ENCODE measurements at places on chromosomes 11 and 22.

GRCh38 chr22:50571264-50572175, 6.7 kb downstream of the CPT1B start:
- DNase-seq, result no peak

- no peak for DNase-seq
Measured at GRCh38 chr11:114257621-114258558, 38.3 kb upstream of the NNMT start.

DNA sequence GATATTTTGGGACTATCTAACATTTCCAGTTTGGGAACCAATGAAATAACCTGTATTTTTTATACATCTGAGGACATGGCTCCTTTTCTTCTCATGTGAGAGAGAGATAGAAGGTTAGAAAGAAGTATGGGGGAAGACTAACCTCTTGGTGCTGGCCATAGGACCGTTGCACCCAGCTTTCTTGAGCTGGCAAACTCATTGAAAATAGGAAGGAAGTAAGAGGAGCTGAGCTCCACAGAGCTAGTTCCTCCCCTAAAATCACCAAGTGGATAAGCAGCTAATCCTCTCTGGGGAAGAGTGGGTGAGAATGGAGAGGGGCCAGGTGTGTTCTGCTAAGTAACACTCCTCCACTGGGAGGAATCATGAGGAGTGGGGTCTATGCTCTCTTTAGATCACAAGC, 387.4 kb upstream of the CADM1 start:
- no peak for DNase-seq

- no peak for DNase-seq
Measured at GRCh38 chr11:91686700-91687099, 537.9 kb upstream of the FAT3 start.

DNA sequence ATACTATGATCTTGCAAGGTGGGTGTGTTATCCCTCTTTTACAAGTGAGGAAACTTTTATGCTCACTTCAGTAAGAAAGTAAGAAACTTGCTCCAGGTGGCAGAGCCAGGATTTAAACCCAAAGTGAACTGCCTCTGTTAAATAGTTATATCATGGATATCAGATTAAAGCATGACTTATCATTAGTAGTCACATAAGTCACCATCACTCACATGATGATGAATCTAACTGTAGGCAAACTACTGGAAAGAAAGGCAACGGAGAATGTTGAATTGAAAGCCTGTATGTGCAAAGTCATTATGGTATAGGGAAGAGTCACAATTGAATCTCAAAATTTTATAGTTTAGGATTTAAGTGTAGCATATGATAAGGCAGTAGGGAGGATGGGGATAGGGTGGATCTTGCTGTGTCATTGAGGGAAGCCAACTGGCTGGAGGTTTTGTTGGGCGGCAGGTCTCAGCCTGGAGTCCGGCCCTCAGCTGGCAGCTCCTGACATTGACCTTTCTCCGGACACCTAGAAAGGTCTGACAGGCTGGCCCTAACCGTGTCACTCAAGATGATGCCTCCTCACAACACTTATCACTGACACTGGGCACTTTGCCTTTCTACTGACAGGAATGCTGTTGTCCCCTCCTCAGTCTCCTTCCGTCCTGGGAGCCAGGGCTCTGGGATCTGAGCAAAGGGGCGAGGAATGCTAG, 98.3 kb downstream of the EMSY start:
- no peak for DNase-seq

DNA sequence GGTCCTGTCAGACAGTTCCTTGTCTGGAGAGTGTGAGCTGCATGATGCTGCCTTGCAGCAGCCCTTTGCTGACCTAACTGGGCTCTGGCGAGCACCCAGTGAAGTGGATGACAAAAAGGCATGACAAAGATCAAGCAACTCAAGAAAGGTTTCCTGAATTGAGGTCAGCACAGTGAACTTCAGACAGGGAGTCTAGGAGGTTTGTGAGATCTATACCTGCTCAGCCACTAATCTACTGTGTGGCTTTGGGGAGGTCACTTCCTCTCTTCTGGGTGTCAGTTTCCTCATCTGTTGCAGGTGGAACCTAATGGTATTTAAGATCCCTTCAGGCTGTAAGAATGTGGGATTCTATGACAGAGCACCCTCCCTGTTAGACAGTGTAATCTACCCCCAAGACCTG, 213.9 kb upstream of the NARS2 start:
- no peak for DNase-seq

GRCh38 chr22:28243539-28243938, 324.5 kb upstream of the PITPNB start:
- DNase-seq, result no peak

- no peak for DNase-seq
Measured at GRCh38 chr11:66032957-66033735, 6.9 kb upstream of the CATSPER1 start.

- no peak for DNase-seq
Measured at GRCh38 chr11:19921976-19922688, 209.5 kb downstream of the NAV2 start.

DNA sequence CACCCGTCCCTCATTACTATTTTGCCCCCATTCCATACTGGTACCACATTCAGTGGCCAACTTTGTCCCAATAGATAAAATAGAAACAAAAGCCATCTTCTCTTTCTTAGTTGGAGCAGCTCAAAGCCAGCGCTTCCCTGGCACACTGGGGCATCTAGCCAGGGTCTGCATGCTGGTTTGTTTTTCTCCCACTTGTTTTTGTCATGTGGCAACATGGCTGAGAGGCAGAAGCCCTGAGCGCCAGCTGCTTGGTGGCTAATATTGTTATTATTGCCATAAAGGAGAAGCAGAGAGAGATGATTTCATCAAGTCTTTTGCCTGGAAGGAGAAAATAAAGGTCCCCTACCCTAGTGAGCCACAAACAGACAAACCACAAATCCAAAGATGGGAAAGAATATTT, 48.4 kb upstream of the CRTAM start:
- DNase-seq, result no peak

DNA sequence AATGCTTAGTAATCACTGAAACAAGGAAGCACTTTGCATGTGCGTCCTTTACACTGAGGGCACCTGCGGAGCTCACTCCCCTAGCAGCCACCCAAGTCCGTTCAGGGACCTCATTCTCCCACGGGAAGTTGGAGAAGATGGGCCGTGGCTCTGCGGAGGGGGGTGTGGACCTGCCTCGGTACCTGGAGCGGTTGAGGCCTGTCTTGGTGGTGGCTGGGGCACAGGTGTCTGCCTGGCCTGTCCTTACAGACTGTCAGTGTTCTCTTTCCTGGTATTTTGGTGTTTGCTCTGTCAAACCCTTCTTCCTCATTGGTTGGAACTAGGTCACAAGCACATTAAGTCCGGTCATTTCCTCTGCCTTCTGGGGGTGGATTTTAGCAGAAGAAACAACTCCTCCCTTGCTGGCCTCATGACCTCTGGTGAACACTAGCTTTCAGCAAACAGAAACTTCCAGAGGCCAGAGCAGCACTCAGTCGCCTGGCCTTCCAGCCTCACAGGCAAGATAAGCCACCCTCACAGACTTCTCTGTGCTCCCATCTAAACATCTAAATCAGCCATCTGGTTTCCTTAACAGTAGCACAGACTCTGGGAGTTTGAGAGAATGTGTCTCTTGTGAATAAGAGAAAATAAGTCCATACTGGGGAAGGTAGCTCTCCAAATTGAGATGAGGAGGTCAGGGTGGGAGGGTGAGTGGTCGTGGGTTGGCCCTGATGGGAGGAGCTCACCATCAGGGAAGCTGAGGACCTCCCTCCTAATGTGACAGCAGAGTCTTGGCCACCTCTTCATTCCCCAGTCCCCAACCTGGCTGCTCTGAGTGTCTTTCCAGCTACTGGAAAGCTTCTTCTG, 8.6 kb downstream of the SNAP29 start:
- no peak for DNase-seq

GRCh38 chr11:109752212-109752825, 330.3 kb downstream of the C11orf87 start:
- no peak for DNase-seq

GRCh38 chr11:113240389-113240788, 74.0 kb upstream of the TTC12 start:
- no peak for DNase-seq

Measured in stimulated activated CD4-positive, alpha-beta T cell treated with anti-CD3 and anti-CD28 coated beads, Interleukin-4, amount 100 ng/mL, for 24 hours (primary cell).